ENCODE measurements at places on chromosomes 16 and 17. TPM values are rescaled to one million over a fixed set of nuclear protein-coding genes. Genes with fewer than 3 reads are reported as not detected.

- DNase-seq: no peak
These were observed 109.9 kb downstream of the PHKB start for GRCh38 chr16:47571049-47571448.

Gene ACD
- 19.8 TPM for total RNA-seq

Gene GALK1
- 32.1 TPM for total RNA-seq

DNA sequence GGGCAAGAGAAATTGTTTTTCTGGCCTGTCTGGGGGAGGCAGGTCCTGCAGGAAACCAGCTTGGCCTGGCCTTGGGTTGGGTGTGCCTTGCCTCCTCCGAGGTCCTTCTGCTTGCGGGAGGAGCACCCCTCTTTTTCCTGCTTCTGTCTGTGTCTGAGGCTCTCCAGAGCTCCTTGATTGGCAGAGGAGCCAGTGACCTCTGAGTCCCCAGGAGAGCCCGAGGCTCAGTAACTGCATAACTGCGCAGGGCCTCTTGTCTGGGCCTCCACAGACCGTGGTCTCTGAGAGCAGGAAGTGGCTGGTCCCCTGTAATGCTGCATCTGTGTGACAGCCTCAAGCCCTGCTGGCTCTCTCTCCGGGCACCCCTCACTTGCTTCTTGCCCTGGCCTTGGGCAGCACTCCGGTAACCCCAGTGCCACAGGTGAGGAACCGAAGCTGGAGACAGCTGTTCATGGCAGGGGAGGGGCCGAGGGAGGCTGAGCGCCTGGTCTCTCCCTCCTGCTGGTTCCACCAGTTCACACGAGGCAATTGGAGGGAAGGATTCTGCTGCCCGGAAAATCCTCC is 1.6 kb downstream of the CAPN15 start:
- DNase-seq: no peak

DNA sequence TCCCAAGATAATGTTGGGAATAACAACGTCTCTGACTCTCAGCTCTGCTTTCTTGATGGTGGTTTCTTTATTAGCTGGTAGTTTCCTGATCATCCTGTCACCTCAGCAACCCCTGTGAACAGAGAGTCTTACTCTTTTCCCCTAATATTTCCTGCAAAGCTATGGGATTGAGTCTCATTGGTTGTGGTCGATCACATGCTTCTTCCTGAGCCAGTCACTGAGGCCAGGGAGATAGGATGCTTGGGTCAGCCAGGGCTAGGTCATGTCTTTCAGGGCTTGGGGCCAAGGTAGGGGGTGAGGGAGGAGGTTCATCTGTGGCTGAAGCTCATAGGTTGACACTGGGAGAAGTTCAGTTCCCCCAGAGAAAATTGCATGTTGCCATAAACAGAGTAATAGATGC is 114.3 kb downstream of the ABCC1 start:
- no peak for DNase-seq

Gene P2RX1
- 3.5 TPM for total RNA-seq

Gene BCAR1
- total RNA-seq: 13.6 TPM

DNA sequence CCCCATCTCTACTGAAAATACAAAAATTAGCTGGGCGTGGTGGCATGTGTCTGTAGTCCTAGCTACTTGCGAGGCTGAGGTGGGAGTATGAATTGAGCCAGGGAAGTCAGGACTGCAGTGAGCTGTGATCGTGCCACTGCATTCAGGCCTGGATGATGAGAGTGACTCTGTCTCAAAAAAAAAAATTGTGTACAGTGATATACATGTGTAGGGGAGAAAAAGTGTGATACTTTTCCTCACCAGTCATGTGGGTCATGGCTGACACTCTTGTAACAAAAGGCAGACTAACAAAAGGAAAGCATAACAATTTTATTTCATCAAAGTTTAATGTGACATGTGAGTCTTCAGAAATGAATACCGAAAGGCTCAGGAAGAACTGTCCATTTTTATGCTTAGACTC is 2.0 kb upstream of the ABCC12 start:
- peak; percentile 15 for DNase-seq

Gene ARSG
- 14.8 TPM for total RNA-seq

DNA sequence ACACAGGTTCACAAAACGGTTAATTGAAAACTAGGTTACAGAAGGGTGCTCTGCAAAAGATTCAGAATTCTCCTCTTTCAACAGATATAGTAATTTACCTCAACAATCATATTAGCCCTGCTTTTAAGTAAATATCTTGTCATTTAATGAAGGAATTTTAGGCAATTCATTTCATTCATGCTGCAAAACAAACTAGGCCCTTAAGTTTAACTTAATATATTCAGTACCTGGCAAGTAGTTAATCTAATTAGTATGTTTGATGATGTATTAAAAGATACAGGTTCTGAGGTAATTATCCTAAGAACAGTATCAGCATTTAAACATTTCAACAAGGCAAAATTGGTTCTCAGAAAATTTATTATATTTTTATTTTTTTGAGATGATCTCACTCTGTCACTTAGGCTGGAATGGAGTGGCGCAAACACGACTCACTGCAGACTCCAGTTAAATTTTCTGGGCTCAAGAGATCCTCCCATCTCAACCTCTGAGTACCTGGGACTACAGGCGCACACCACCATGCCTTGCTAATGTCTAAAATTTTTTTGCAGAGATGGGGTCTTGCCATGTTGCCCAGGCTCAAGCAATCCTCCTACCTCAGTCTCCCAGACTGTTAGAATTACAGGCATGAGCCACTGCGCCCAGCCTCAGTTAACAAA is 44.9 kb downstream of the SMURF2 start:
- DNase-seq: no peak

Gene MYO15B
- 86.6 TPM for total RNA-seq

Gene TAT
- 5.1 TPM for total RNA-seq

GRCh38 chr16:9297437-9298113 is 206.1 kb downstream of the HAPSTR1 start:
- DNase-seq: no peak

DNA sequence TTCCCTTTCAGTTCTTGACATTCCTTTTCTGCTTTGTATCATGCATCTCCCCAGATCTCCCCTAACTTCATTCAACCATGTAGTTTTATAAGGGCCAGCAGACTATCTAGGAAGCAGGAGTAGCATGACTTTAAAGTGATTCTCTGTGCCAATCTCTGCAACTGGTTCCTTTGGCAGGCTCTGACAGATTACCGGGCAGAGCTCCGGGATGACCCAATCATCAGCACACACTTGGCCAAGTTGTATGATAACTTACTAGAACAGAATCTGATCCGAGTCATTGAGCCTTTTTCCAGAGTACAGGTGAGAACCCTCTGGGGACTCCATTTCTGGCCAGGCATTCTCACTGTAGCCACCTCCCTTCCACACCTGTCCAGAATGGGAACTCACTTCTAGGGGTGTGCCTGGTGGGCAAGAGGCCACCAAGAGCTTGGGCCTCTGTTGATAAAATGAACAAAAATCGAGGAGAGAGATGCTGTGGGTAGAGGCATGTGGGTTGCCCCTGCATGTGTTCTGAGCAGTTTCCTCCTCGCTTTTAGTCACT is 7.6 kb upstream of the CDK5R1 start:
- no peak for DNase-seq

DNA sequence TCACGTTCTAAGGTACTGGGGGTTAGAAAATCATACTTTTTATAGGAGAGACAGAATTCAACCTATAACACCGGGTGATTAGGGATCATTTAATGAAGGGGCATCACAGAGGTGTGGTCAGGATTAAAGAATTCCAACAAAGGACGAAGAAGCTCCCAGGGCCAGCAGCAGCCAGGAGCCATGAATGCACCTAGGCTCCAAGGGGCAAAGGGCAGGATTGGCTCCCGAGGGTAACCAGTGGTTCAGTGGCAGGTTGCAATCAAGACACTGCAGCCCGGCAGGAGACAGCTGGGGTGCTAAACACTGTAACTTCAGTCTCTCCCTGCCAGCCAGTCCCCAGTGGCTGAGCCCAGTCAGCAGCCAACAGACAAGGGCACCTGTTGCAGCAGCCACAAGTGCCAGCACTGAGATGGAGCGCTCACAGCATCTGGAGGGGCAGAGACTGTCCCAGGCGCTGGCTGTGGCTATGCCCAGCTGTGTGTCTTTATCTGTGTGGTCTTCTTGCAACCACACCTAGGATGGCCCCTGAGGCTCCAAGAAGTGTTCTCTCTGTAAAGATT is 23.9 kb downstream of the DHRS7C start:
- no peak for DNase-seq

DNA sequence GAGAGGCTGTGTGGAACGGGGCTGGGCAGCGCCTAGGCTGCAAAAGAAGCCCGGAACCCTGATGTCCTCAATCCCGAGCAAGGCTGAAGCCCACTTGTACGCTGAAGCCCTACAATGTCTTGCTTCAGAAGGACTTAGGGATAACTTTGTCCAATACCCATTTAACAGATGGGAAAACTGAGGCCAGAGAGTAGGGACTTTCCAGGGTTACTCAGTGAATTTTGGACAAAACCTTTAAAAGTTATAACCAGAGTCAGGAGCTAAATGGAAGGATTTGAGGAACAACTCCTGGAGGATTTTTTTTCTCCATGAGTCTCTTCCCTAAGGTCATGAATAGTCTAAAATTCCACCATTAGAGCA is 161.2 kb downstream of the IRX5 start:
- DNase-seq: no peak

Gene ST6GALNAC1
- 1.3 TPM for total RNA-seq

- no peak for DNase-seq
These were observed 122.4 kb downstream of the USP31 start for GRCh38 chr16:23026784-23027362.

Gene AKAP10
- total RNA-seq: 49.5 TPM

GRCh38 chr16:22785552-22785951 is 28.4 kb upstream of the HS3ST2 start:
- DNase-seq: no peak

GRCh38 chr16:68384288-68385161 is 63.8 kb downstream of the SMPD3 start:
- no peak for DNase-seq

Gene KRT39
- not detected for total RNA-seq

Gene KRTAP29-1
- not detected for total RNA-seq

Gene CCDC200
- total RNA-seq: not detected

GRCh38 chr17:81550285-81550684 is 1.9 kb downstream of the FAAP100 start:
- DNase-seq: no peak

- no peak for DNase-seq
These were observed 14.7 kb upstream of the SLX4 start for GRCh38 chr16:3625911-3626732.

- DNase-seq: no peak
These were observed 119.4 kb downstream of the USP31 start for GRCh38 chr16:23029733-23030420.

GRCh38 chr17:27512511-27513346 is 56.5 kb downstream of the KSR1 start:
- DNase-seq: no peak

- no peak for DNase-seq
These were observed 227.3 kb downstream of the IRX3 start for GRCh38 chr16:54059319-54059718.

DNA sequence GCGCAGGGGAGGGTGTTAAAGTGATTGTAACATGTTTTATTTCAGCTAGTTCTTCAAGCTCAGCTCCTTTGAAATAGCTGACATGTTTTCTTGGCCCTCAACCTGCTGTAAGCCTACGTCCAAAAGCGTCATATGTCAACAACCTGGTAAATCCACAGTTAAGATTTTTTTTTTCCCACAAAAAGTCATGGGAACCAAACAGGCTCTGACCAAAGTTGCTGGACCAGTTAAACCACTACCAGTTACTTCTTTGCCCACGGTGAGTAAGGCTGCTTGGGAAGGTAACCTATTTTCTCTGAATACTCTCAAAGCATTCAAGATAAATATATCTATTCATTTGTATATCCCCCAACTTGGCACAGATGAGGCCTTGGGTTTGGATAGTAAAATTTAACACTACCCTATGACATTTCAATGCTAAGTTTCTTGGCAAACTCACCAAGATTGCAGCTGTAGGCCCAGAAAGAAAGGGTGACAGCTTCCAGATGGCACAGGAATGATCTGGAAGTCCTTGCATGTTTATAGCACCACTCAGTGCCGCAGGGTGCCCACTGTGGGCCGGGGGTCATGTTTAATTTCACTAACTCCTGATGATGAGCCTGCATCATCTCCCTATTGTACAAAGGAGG is 166.2 kb downstream of the XYLT1 start:
- peak; percentile 76 for DNase-seq

- DNase-seq: no peak
These were observed 5.6 kb upstream of the ZFHX3 start for GRCh38 chr16:73053364-73054124.

GRCh38 chr17:77086433-77087010 is 54.2 kb upstream of the SEC14L1 start:
- DNase-seq: peak; percentile 83

GRCh38 chr17:52696362-52696761 is 537.8 kb upstream of the CA10 start:
- DNase-seq: no peak

DNA sequence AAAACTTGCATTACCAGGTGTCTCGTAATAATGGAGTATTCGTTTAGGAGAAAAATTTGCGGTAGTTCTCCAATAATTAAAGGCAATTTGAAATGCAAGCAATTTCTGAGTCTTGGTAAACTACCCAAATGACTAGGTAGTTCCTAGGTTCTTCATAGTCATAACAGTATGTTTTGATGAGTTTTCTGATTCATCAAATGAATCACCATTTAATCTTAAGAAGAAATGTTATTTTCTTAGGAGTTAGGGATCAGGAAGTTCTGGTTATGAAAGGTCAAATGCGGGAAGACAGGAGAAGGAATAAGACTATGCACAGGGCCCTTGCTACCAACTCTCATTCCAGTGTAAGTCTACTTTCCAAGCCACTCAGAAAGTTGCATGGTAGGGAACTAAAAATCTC is 221.5 kb upstream of the SOX9 start:
- DNase-seq: no peak

GRCh38 chr17:82321947-82322466 is 4.6 kb upstream of the CD7 start:
- no peak for DNase-seq

- no peak for DNase-seq
These were observed 4.0 kb downstream of the SYNGR3 start for GRCh38 chr16:1993731-1994131.

DNA sequence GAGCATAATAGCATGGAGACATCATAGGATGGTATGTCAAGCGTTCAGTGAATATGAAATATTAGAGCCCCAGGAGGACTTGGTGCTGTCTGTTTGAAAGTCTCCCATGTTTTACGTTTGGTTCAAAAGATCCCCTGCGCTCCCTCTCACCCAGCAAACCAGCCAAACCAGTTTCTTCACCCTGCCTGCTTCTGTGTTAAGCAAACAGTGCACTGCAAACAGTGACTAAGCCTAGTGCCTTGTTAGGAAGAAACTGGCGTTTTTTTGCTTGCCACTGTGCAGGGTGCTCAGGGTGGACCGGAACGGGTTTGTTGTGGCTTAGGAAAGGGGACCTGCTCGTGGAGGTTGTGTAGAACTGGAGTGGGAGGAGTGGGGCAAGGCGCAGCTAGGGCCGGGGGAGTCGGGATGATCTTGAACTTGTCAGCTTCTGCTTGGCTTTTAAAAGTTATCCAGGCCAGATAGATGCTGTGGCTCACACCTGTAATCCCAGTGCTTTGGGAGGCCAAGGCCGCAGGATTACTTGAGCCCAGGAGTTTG is 7.7 kb downstream of the CDH1 start:
- peak; percentile 84 for DNase-seq

- DNase-seq: no peak
These were observed 16.4 kb upstream of the TMED6 start for GRCh38 chr16:69367980-69368379.
